ENCODE measurements at places on chromosomes 6 and 20.
A peak's percentile ranks its signal among the peaks of the same experiment; 100 is the strongest.

- no peak for DNase-seq
These were observed 78.9 kb upstream of the SNX9 start for GRCh38 chr6:157744102-157744601.

DNA sequence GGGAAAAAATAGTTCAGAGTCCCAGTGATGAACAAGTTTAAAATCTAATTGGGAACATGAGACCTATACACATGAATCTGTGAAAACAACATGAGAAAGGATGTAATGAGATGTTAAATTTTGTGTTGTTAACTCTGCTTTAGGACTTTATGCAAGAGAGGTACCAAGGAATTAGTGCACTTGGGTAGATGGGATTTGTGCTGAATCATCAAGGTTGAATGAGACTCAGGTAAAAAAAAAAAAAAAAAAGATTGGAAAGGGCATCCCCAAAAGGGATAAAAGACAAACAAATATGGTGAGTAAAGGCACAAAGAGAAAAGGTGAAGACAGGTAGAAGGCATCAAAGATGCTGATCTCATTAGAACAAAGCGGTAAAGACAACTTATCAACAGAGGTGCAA lies 644.4 kb downstream of the CBLN4 start:
- no peak for DNase-seq

- peak; percentile 86 for DNase-seq
These were observed 131.8 kb downstream of the TIAM2 start for GRCh38 chr6:155126727-155127439.

- DNase-seq, result no peak
These were observed 13.9 kb upstream of the CD93 start for GRCh38 chr20:23099791-23100719.

GRCh38 chr6:85498596-85499258 lies 48.8 kb downstream of the NT5E start:
- peak; percentile 3 for DNase-seq

- no peak for DNase-seq
These were observed 8.1 kb upstream of the ZC3H12D start for GRCh38 chr6:149492798-149493343.

DNA sequence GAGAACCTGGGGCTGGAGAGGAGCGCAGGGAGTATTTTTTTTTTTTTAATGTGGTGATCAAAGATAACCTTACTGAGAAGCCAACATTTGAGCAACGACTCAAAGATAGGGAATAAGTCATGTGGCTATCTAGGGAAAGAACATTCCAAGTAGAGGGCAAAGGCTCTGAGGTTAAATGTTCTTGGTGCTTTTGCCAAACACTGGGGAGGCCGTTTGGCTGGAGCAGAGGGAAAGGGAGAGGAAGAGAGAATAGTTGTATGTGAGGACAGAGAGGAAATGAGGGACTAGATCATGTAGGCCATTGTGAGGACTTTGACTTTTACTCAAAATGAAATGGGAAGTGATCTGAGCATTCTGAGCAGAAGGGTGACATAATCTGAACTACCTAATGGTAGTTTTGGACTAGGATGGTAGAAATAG lies 27.8 kb downstream of the ACSS2 start:
- no peak for DNase-seq

DNA sequence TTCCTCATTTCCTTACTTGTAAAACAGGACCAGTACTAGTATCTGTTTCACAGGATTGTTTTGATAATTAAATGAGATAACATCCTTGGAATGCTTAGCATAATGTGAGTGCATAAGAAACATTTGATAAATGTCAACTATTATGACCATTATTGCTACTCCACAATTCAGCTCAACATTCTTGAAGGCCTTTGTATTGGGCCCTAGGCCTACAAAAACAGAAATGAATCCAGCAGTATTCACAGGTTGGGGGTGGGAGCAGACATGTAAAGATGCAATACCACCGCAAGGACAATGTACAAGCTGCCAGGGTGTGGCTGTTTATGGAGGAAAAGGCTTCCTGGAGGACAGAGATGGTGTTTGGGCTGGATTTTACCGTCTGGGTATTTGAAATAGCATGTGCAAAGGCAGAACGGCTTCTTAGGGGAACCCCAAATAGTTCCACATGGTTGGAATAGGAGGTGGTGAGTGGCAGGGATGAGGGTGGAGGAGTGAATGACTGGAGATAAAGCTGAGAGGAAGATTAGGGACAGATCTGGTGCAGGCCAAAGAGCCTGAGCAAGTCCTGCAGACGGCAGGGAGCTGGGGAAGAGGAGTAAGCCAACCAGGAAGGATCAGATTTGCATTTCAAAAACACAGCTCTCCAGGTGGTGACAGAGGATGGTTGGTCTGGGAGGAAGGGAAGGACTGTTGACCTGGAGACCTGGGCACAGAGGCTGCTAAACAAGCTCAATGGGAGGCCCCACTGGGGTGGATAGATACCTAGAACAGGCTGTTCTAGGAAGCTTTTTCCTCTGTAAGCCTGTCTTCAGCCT lies 57.0 kb upstream of the EPB41L1 start:
- DNase-seq, result no peak

- no peak for DNase-seq
These were observed 48.2 kb upstream of the FAM50B start for GRCh38 chr6:3800850-3801591.

GRCh38 chr6:23013776-23014175 lies 444.4 kb downstream of the HDGFL1 start:
- DNase-seq, result no peak

- no peak for DNase-seq
These were observed 314.7 kb upstream of the RNF24 start for GRCh38 chr20:4330011-4330410.

DNA sequence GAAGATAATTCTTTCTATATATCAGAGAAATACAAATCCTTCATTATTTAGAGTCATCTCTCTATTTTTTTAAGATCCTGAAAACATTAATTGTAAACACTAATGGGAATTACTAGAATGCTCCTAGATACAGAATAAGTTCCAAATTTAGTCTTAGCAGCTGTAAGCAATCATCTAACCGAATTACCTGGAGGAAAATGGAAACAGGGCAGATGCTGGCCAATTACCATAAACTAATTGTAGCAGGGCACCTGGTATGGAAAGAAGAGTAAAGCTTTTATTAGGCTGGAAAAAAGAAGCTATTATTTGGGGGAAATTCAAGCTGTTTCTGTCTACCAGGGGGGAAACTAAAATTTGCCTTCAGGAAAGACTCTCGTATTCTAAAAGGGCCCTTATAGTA lies 257.5 kb downstream of the MMUT start:
- DNase-seq, result no peak

DNA sequence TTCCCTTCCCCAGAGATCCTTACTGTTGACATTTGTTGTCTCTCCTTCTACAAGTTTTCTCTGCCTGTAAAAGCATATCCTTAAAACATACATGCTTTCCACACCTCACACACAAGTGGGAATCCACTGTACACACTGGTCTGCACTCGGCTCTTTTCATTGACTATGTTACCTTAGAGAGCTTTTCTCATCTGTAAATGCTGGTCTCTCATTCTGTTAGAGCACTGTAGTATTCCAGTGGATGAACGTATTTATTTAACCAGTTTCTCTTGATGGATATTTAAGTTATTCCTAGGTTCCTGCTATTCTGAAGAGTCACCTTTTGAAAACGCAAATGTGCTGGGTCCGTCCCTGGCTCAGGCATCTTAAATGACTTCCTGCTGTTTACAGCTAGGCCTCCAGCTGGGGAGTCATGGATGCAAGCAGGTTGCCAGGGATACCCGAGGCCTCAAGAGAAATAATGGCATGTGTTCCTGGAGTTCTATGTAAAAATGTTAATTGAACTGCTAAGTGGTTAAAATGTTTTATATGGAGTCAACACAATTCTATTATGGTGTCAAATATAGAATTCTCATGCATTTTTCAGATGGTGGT lies 61.1 kb upstream of the TGM3 start:
- DNase-seq, result no peak

GRCh38 chr20:63054681-63055240 lies 48.0 kb upstream of the BHLHE23 start:
- no peak for DNase-seq

- DNase-seq, result no peak
These were observed 42.1 kb downstream of the GMDS start for GRCh38 chr6:2203264-2203663.

DNA sequence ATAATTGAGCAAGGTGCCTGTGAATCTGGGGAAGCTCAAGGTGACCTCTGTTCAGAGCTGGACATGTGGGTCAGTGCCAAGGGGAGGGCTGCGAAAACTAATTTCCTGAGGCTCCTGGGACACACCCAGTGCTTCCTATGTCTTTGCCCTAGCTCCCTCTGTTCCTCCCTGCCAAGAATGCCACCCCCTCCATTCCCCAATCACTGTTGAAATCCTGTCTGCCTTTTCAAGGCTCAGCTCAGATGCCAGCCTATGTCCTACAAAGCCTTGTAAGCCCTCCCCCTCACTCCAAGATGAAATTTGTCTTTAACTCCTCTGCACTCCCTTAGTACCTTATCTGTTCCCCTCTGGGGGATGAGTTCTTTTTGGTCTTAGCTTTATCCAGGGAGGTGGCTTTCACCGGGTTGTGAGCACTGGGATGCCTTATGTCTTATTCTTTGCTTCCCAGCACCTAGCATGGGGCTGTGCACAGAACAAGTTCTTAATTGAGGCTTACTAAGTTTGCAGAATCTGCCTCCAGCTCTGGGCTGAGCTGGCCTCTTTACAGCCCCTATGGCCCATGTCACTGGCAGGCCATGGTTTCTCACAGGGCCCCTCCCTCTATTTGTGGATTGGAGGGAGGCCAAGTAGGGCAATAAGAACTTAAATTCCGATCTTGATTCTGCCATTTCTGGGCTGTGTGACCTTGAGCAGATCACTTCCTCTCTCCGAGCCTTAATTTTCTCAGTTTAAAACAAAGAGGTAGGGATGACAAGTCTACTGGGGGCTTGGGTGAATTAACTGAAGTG lies 51.5 kb upstream of the EPB41L1 start:
- DNase-seq, result no peak

DNA sequence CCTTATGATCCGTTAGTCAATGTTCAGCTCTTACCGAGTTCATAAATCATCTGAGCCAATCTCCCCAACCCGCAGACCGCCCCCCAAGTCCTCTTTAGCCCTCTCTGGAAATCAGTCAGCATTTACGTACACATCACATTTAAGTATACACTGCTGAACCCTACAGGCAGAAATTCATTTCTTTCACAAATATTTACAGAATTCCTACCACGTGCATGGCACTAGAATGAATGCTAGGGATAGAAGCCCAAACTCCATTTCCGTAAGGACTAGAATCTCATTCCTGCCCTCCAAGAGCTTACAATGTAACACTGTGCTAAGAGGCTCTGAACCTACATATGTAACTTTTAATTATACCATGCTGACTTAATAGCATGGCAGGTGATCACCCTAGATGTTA lies 1.8 kb downstream of the OSER1 start:
- DNase-seq, result no peak

All from activated CD4-positive, alpha-beta T cell treated with anti-CD3 and anti-CD28 coated beads, Interleukin-2, amount 50 U/mL, for 16 hours (primary cell).